Left ventricle myocardium superior (tissue), 1 donor: ENCODE measurements at places on chromosomes 13 and 19. TPM values are rescaled to one million over a fixed set of nuclear protein-coding genes. Genes with fewer than 3 reads are reported as not detected.
A peak's percentile ranks its signal among the peaks of the same experiment; 100 is the strongest.

The C1QTNF9B gene
- 4.1 TPM for total RNA-seq

The ZNF587B gene
- total RNA-seq = 5.6 TPM

The PRRG2 gene
- total RNA-seq = 1.3 TPM

The KCNN4 gene
- 0.50 TPM for total RNA-seq

The PHF11 gene
- total RNA-seq = 18.6 TPM

The ZNF98 gene
- total RNA-seq = 0.55 TPM

The CEACAM4 gene
- 0.52 TPM for total RNA-seq

The MUC16 gene
- 0.94 TPM for total RNA-seq

GRCh38 chr19:52336117-52336790 lies at the start of gene ZNF610:
ZNF610 (plus strand) TSS chr19:52336243; CDS start chr19:52349173, 12,930 bp downstream.
- DNase-seq = peak; percentile 94

- DNase-seq = no peak
These were observed 11.5 kb downstream of the FAM187B start for GRCh38 chr19:35216833-35217648.

DNA sequence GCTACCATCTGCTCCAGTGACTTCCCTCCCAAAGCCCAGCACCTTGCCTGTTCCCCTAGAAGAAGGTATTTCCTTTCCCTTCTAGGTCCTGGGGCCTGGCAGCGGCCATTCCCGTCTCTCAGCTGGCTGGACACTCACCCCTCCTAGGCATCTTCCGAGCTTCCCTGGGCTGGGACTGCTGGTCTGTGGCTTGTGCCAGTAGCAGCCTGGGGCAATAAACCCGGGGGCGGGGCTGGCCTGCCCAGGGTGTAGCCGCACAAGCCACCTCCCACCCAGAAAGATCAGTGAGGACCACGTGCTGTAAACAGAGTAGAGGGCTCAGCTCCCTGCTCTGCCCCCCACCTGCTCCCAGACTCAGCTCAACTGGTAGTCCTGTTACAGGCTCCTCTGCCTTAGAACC lies 15.0 kb downstream of the LIPE start:
- no peak for DNase-seq

DNA sequence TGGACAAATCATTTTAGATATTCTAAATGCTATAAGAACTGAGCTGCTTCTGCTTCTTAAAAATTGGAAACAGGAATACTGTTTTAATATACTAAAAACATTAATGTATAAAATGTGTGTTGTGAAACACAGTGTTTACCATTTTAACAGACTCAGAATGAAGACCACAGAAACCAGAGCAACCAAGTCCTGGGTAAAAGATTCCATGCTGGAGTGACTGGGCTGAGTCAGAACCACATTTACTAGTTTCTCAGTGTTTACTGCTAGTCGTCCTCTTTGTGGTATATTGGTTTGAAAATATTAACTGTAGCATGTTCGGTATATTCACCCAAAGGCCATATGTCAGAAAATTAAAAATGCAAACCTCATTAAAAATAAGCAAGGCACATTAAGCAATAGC lies 31.9 kb downstream of the ANKRD10 start:
- DNase-seq = no peak

GRCh38 chr13:46484561-46484960 lies 68.4 kb upstream of the LRCH1 start:
- DNase-seq = no peak

DNA sequence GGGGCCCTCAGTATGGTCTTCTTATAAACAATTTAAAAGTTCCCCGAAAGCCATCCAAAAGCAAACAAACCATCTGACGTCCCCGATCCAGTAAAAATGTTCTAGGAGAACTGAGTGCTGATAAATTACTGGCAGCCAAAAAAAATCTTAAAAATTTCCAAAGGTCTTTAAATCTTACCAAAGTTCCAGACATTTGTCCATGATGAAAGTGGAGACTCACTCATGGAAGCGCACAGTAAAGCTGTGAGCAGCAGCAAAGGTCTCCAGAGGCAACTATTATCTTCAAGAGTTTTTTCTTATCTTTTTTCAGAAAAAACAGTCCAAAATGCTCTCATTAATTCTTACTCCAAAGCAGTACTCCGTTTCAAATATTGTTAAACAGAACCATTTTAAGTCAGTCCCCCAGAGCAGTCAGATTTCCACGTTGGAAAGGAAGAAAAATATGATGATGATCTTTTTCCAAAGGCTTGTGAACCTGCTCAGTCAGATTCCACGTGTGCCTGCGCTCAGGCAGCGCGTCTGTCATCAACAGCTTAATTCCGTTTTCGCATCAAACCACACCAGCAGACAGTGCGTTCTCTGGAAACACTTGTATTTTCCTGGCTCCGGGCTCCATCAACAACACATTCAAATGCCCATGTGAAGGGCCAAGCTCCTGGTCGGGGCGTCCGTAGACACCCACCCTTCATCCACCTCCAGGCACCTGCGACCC lies 85.4 kb downstream of the COL4A1 start:
- no peak for DNase-seq

GRCh38 chr19:16594131-16594586 lies 21.9 kb upstream of the SLC35E1 start:
- DNase-seq = no peak

DNA sequence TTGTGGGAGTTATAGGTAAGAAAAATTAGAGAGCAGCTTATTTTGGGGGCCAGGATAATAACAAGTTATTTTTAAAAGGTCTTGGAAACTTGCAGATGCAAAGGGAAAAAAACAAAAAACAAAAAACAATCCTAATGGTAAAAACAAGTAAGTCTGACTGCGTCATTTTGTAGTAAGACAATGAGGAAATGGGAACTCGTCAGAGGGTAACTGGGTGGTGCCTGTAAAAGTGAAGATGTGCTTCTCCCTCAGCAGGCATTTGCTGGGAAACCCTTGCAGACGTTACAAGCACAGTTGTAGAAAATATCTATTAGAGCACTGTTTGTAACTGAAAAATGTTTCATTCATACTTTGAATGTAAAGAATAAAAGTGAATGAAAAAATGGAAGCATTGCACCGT lies 2.2 kb upstream of the TNFSF13B start:
- no peak for DNase-seq

GRCh38 chr19:46388311-46389095 lies 24.9 kb downstream of the CCDC8 start:
- no peak for DNase-seq

- no peak for DNase-seq
These were observed 162.0 kb upstream of the SOX1 start for GRCh38 chr13:111904701-111905608.

- no peak for DNase-seq
These were observed 703 bp upstream of the CILP2 start for GRCh38 chr19:19537075-19538048.

- DNase-seq = no peak
These were observed 273.2 kb downstream of the MYO16 start for GRCh38 chr13:108902405-108903155.

DNA sequence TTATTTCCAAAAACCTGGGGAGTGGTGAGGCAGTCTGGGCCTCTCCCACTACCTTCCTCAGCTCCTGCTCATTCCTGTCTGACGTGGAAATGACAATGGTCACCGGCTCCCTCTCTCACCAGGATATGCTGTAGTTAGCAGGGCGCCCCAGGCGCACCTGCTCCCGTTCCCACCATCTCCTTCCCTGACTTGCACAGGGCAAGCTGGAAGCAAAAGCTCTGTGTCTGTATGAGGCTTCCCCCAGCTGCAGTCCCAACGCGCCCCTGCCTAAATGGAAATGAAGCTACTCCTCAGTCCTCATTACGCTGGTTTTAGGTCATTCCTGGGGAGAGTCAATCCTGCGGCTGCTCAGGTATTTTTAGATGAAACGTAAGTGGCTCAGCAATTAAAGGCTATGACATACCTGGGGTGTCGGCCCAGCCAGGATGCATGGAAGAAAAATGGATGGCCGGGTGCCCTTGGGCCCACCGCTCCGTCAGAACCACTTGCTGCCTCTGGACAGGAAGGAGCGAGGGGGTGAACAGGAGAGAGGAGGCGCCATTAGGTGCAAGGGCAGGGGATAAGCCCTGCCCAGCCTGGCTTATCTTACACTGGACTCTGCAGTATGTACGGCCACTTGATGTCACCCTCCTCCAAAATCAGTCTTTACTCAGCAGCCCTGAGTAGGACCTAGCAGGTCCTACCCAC lies 32.4 kb downstream of the DHRS12 start:
- no peak for DNase-seq

DNA sequence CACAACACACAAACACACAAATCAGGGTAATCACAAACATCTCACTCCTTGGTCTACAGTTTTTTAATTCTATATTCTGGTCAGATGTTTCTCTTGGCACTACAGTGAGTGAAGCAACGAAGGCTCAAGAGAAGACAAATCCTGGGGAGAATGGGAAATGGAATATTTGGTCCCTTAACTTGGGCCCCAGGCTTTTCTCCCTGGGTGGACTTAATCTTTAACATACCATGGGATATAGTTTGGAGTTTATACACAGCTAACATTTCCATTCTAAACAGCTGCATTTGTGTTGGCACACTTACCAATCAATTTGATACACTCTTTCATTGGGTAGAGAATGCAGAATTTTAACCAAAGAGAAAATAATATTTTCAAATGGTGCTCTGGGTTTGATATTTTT lies 1132.6 kb upstream of the SLC10A2 start:
- DNase-seq = no peak

GRCh38 chr13:105033999-105034398 lies 1501.5 kb downstream of the EFNB2 start:
- no peak for DNase-seq

- DNase-seq = no peak
These were observed 1.4 kb downstream of the DUXA start for GRCh38 chr19:57165846-57166245.

GRCh38 chr19:6221220-6221877 lies 58.4 kb downstream of the MLLT1 start:
- no peak for DNase-seq

DNA sequence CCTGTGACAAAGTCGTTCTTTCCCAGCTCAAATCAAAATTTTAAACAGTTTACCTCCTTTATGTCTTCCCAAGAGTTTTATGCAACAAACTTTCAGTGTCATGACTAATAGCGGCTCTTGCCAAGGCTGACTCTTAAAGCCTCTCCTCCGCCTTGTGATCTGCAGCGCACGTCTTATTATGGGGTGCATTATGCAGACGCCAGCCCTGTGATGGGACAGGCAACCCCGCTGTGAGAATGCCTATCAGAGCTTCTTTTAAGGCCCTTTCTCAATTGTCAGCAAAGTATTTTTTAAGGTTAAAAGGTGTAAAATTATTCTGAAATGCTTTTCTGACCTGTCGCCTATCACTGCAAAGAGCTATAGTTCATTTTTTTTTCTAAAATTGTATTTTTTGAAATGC lies 152.8 kb downstream of the SOX1 start:
- DNase-seq = no peak

GRCh38 chr19:7698583-7698982 lies 3.3 kb downstream of the FCER2 start:
- no peak for DNase-seq

DNA sequence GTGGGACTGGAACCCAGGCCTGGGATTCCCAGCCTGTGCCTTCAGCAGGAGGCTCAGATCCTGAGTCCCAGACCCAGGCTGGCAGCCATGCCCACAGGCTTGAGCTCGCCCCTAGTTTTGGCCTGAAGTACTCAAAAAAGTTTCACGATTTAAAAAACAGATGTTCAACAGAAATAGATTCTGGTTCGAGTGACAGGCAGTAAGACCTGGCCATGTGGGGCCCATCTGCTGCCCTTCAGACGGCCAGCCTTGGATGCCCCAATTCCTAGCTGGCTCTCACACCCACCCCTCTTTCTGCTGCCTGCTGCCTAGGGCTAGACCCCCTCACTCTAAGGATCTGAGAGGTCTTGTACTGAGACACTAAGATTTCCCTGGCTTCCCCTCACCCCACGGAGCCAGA lies 2.8 kb upstream of the DMPK start:
- no peak for DNase-seq

DNA sequence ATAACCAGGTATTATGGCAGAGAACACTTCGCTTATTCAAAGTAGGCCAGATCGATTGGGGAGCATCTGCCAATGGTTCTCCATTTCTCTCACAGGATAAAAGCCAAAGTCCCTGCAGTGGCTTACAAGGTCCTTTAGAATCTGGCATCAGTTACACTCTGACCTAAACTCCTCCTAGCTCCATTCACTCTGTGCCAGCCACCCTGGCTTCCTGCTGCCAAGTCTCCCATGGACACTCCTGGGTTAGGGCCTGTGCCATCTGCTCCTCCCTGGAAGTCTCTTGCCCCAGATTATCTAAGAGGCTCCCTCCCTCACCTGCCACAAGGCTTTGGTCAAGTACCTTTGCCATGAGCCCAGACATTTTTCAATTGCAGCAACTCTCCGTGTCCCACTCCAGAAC lies 649.2 kb downstream of the DACH1 start:
- no peak for DNase-seq

GRCh38 chr13:23386533-23386932 lies 47.0 kb downstream of the SACS start:
- no peak for DNase-seq

DNA sequence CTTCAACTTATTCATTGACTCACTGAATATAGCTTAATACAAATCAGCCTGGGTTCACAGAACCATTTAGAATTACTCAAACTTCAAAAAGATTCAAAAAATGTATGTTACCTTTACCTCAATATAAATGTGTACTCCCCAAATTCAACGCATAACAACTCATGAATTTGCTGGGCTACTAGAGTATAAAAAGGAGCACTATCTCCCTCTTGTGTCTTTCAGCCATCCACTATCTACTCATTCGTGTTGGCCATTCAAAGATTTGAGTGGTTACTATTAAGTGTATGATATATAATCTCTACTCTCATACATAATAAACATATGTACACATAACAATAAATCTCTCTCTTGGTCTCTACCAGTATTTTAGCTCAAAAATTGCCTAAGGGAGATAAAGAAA lies 20.3 kb downstream of the INTS6 start:
- no peak for DNase-seq

- DNase-seq = peak; percentile 65
These were observed 20.3 kb upstream of the AKT2 start for GRCh38 chr19:40305403-40305802.

DNA sequence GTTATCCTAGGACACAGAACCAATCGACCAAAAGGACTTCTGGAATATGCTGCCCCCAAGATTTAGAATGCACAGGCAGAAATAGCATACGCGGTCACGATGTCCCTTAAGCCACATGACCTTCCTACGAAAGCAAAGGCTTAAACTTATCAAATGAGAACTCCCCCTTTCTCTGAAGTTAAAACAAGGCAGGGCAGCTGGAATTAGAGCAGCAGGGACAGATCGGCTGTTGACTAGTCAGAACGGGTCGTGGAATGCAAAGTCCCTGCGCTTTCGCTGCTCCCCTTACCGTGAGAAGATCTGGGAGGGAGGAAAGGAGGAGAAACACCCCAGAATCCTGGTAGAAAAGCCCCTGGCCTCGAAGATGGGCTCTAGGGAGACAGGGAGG lies 799 bp upstream of the USPL1 start:
- peak; percentile 59 for DNase-seq
